ENCODE measurements at places on chromosomes 1 and 21. TPM values are rescaled to one million over a fixed set of nuclear protein-coding genes. Genes with fewer than 3 reads are reported as not detected.

The SUSD4 gene
- total RNA-seq: 1.8 TPM

The RYR2 gene
- total RNA-seq: not detected

The CD2 gene
- not detected for total RNA-seq

The PPP1R12B gene
- total RNA-seq: 6.8 TPM

The TFF2 gene
- total RNA-seq: not detected

The CFHR1 gene
- total RNA-seq: not detected

The PLD5 gene
- total RNA-seq: 0.89 TPM

The SUCO gene
- 37.4 TPM for total RNA-seq

The ZSCAN20 gene
- 7.1 TPM for total RNA-seq

The CYP2J2 gene
- total RNA-seq: 1.9 TPM

The HPCAL4 gene
- total RNA-seq: 0.27 TPM

The POGZ gene
- 30.3 TPM for total RNA-seq

All from kidney epithelial cell (primary cell).